ENCODE measurements at places on chromosomes 11 and 22.

DNA sequence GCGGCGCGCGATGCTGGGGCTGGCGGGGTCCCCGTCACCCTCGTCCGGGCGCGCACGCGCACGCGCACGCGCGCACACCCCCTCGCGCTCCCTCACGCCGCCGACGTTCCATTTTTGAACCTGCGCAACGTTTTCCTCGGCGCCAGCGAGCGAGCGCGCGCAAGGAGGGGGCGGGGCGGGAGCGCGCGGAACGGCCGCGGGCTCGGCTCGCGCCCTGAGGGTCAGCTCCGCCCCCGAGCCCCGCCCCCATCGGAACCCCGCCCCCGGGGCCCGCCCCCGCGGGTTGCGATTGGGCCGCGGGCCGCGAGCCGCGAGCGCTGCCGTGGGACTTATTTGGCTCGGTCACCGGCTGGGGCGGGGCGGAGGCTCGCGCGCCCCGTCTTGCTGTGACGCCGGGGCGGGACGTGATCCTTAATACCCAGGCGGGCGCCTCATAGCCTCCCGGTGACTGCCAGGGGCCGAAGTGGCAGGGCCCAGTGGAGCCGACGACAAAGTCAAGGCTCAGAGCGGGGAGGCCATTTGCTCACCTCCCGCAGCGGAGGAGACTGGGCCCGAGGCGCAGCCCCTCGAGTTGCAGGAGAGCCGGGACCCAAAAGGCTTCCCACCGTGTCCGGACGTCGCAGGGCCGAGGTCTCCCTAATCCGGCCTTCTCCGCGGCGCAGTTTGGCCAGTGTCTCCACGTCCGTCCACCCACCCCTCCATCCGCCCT lies at the start of gene CBX7:
CBX7 (minus strand) TSS at position 170 of the 709 bp plus-strand sequence. CDS start 236 bp downstream, outside the sequence.
- DNase-seq: peak; percentile 88

GRCh38 chr22:35064664-35065063 lies 1.3 kb upstream of the ISX start:
- no peak for DNase-seq

GRCh38 chr11:1563697-1564534 lies 8.2 kb downstream of the DUSP8 start:
- DNase-seq: no peak

DNA sequence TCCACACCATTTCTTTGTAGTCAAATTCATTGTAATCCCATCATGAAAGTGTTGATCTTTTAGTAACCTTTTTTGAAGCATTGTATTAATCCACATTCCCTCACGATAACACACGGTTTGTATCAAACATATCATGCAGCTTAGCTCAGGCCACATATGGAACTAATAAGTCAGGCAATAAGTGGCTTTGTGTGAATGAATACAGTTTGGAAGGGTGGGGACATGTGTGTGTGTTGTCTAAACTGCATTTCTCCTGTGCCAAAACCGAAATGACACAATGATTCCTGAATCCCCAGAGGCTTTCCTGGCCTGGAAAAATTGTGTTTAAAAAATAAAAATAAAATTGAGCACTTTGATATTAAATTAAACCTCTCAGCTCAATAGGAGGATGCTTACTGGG lies 98.3 kb downstream of the WNT11 start:
- no peak for DNase-seq

GRCh38 chr22:49350441-49351121 lies 477.1 kb downstream of the BRD1 start:
- no peak for DNase-seq

- no peak for DNase-seq
These were observed 4167.4 kb upstream of the OR11H1 start for GRCh38 chr22:11360632-11361031.

All from T-helper 2 cell (primary cell).